A549 treated with Mapracorat at 1 μM for 4 hours (cell line): ENCODE measurements at places on chromosomes 5 and 9. TPM values are rescaled to one million over a fixed set of nuclear protein-coding genes. Genes with fewer than 3 reads are reported as not detected.

Gene HTR4
- total RNA-seq: not detected in 5 replicates

Gene OR1J2
- not detected in 5 replicates for total RNA-seq

Gene DMRT2
- 0.13 to 0.16 TPM in 2 of 5 replicates, not detected in the others for total RNA-seq

Gene ARHGEF39
- 13.3 to 18.5 TPM (median 16.1 TPM) in 5 replicates for total RNA-seq
